Activated CD8-positive, alpha-beta memory T cell treated with anti-CD3 and anti-CD28 coated beads for 36 hours (primary cell): ENCODE measurements at places on chromosomes 7 and 10. TPM values are rescaled to one million over a fixed set of nuclear protein-coding genes. Genes with fewer than 3 reads are reported as not detected.

The MMD2 gene
- total RNA-seq, result not detected

The FMC1 gene
- 9.3 TPM for total RNA-seq

The DOCK4 gene
- total RNA-seq, result 0.99 TPM

The GJD4 gene
- total RNA-seq, result not detected

The ZNF503 gene
- 0.36 TPM for total RNA-seq

The PRSS1 gene
- not detected for total RNA-seq

The FZD8 gene
- total RNA-seq, result 0.59 TPM

The ADAMTS14 gene
- not detected for total RNA-seq

The STK31 gene
- 0.38 TPM for total RNA-seq

The SUN3 gene
- total RNA-seq, result not detected

The ZNF804B gene
- total RNA-seq, result not detected

The ACSM6 gene
- total RNA-seq, result not detected

The SEMA3D gene
- total RNA-seq, result not detected

The RNF32 gene
- not detected for total RNA-seq

The SRI gene
- 276 TPM for total RNA-seq

The SOSTDC1 gene
- not detected for total RNA-seq

The ATOH7 gene
- not detected for total RNA-seq

The UMAD1 gene
- total RNA-seq, result 14.2 TPM

The MNX1 gene
- total RNA-seq, result not detected

The KEL gene
- total RNA-seq, result 0.10 TPM

The GFRA1 gene
- total RNA-seq, result not detected

The PDE6C gene
- not detected for total RNA-seq

The ASAH2 gene
- 4.8 TPM for total RNA-seq

The STK32C gene
- 15.7 TPM for total RNA-seq

The PLA2G12B gene
- not detected for total RNA-seq

The CCZ1B gene
- total RNA-seq, result 43.8 TPM

The TECTB gene
- not detected for total RNA-seq

The SPAG6 gene
- total RNA-seq, result not detected

The ZNRF2 gene
- total RNA-seq, result 9.4 TPM

The CYP26A1 gene
- not detected for total RNA-seq

The C10orf120 gene
- total RNA-seq, result not detected

The OR2A12 gene
- not detected for total RNA-seq

The AGBL3 gene
- total RNA-seq, result 2.2 TPM

The OAT gene
- 48.2 TPM for total RNA-seq

The HYAL4 gene
- not detected for total RNA-seq

The PNLIPRP3 gene
- total RNA-seq, result not detected

The MPLKIP gene
- 38.5 TPM for total RNA-seq

The POLR2J gene
- 72.9 TPM for total RNA-seq

The NODAL gene
- not detected for total RNA-seq

The SLC26A3 gene
- total RNA-seq, result not detected

The GPR15LG gene
- not detected for total RNA-seq

The HOXA11 gene
- not detected for total RNA-seq

The C10orf67 gene
- total RNA-seq, result not detected

The CLDN3 gene
- total RNA-seq, result not detected

The KIAA1549 gene
- 1.6 TPM for total RNA-seq

The CFAP46 gene
- not detected for total RNA-seq

The ELN gene
- total RNA-seq, result 0.06 TPM

The NPY4R2 gene
- total RNA-seq, result not detected

The CYP26C1 gene
- 0.04 TPM for total RNA-seq

The LBX1 gene
- total RNA-seq, result not detected

The NRCAM gene
- total RNA-seq, result 0.21 TPM

The NUTM2B gene
- 1.1 TPM for total RNA-seq

The SRGN gene
- total RNA-seq, result 673 TPM

The PLAC9 gene
- not detected for total RNA-seq

The CDH23 gene
- total RNA-seq, result 0.55 TPM

The KCP gene
- 0.53 TPM for total RNA-seq

The CARD11 gene
- 82.5 TPM for total RNA-seq
